ENCODE measurements at places on chromosomes 5 and 9. TPM values are rescaled to one million over a fixed set of nuclear protein-coding genes. Genes with fewer than 3 reads are reported as not detected.

Gene NUDT2
- 30.2 TPM for total RNA-seq

Gene GABRP
- not detected for total RNA-seq

Gene IL33
- 7.3 TPM for total RNA-seq

- peak; percentile 44 for DNase-seq
These were observed 122.0 kb downstream of the DRD1 start for GRCh38 chr5:175321927-175322532.

DNA sequence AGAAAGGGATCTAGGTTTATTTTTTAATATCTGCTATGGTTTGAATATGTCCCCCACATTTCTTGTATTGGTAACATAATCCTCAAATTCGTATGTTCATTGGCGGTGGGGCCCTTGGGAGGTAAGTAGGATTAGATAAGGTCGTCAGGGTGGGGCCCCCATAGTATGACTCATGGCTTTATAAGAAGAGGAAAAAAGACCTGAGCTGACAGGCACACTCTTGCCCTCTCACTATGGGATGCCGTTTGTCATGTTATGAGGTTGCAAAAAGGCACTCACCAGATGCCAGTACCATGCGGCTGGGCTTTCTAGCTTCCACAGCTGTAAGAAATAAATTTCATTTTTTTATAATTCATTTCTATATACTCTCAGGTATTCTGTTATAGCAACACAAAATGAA, 67.3 kb upstream of the SGCD start:
- no peak for DNase-seq

DNA sequence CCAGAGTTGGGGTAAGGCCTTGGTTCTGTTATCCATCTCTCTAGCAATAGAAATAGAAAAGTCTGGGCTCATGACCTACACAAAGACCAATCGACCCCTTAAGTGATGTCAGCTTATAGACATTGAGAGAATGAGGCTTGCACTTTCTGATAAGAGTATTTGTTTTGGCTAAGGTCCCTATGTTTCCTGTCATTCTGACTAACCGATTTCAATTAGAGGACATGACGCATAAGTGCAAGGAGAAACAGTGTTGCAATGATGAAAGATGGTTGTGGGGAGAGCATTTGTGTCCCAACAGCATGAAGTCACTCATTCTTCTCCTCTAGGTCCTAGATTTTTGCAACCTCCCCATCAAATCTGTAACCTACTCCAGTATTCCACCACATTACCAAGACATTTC, 255.1 kb downstream of the MAT2B start:
- peak; percentile 73 for DNase-seq

Measured in fibroblast of villous mesenchyme (primary cell).